ENCODE measurements at places on chromosomes 12 and 14.

- peak; percentile 98 for DNase-seq
These were observed 1.1 kb upstream of the NFATC4 start for GRCh38 chr14:24366721-24367513.

- no peak for DNase-seq
These were observed 293.9 kb downstream of the ITPR2 start for GRCh38 chr12:26539131-26539530.

DNA sequence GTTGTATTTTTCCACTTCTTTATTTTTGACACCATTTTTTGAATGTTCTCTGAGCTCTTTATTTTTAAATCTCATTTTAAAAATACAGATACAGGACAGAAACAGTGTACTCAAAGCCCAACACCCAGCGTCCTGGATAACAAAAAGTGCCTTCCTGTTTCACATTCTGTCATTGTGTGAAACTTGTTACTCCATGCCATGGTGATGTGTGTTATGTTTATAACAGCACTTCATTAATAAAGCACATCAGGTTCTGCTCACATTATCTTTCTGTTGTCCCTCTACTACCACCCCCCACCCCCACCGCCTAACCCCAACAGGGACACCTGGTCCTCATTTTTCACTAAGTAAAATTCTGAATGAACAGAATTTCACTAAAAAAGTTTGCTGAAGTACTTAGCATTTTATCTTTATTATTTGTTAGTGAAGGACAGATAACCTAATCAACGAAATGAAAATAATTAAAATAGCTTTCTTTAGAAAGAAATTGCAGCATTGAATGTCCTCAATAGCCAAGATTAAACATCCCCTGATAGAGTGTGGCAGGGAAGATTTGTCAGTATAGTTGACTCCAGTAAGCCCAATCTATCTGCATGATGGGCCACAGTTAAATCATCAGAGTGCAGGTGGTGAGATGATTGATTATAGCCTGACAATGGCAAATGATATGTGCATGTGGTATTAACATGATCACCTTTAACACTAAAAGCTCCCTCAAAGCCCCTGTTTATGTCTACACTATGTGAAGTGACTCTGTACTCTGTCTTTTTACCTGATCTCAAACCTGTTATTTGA is 153.9 kb downstream of the ACSS3 start:
- no peak for DNase-seq

GRCh38 chr12:79327465-79327864 is 363.3 kb downstream of the PAWR start:
- DNase-seq, result no peak

DNA sequence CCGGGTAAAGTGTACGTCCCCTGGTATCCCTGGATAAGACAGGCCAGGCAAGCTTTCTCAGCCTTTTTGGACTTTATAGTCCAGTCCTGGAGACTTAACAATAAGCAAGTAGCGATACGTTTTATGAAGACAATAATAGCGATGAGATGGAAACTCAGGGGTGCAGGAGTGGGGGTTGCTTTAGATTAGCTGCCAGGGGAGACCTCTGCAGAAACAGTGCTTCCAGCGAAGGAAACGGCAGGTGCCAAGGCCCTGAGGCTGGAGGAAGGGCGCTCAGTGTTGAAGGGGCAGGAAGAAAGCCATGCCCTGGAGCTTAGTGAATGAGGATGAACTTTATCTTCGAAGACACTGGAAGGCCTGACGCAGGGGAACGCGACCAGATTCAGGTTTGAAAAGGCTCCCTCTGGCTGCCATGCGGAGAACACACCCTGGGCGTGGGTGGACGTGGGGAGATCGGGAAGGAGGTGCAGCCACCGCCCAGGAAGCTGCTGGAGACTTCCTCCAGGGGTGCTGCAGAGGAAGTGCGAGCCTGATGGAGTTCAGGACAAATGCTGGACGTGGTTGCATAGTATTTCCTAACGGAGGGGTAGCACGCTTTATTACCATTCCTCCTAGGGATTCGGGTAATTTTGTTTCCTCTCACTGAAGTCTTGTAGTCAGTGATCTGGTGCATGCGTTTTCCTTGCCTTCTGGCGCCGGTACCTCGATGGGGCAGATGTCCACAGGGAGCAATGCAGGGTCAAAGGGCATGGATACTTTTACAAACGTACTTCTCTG is 26.1 kb upstream of the UBC start:
- DNase-seq, result peak; percentile 95
